ENCODE measurements at places on chromosomes 2 and 18.

DNA sequence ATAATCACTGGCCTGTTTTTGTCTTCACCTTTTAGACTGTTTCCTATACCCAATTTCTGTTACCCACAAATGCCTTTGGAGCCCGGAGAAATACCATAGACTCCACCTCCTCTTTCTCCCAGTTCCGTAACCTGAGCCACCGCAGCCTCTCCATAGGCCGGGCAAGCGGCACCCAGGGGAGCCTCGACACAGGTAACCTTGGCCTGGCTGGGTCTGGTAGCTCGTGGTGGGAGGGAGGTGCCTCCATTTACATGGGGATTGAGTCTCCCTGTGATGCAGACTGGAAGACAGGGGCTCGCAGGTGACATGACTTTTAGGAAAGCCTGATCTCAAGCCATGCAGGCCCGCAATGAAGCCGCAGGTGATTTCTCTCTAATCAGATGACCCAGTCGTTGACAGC is 100.6 kb downstream of the CABLES1 start:
- DNase-seq: no peak

DNA sequence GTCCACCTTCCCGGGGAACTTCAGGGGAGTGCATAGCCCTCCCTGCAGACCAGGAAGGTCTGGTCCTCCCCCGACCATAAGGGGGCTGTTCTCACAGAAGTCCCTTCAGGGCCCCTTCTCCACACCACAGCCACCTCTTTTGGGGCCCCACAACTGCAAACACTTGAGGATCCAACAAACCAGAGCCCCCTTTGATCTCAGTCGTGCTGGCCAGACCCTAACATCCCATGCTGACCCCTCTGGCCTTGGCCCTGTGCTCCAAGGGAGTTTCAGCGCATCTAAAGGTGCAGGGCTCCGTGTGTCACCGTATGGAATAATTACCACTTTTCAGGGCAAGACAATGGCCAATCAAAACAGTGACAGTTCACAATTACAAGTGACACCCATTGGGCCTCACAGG is 57.7 kb downstream of the ADNP2 start:
- no peak for DNase-seq

- DNase-seq: no peak
Observed at GRCh38 chr2:111202266-111203040, 81.7 kb downstream of the BCL2L11 start.

DNA sequence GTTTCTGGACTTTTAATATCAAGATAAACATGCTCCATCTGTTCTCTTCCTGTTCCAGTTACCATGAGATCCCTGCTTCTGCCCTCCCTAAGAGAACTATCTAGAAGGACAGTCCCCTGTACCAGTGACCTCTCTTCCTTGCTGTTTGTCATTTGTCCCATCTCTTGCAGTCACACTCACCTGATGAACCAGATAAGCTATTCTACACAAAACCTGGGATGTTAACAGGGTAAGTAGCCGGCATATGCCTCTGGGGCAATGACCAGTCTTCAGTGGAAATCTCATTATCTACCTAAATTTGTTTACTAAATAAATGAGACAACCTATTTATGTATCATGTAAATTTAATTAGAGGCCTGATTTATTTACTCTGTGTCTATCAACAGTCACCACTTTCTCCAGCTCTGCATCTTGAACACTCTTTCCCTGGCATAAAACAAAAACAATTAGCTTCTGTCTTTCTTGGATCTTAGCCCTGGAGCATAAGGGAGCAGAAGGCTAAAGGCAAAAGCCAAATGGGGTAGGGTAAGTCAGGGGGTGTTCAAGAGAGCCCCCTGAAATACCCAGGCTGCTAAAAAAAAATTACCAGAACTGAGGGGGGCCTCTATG is 337.7 kb downstream of the ALK start:
- no peak for DNase-seq

Measured in nephron progenitor cell (in vitro differentiated cells).